ELF-1 (cell line): ENCODE measurements at places on chromosomes 16 and 17.

DNA sequence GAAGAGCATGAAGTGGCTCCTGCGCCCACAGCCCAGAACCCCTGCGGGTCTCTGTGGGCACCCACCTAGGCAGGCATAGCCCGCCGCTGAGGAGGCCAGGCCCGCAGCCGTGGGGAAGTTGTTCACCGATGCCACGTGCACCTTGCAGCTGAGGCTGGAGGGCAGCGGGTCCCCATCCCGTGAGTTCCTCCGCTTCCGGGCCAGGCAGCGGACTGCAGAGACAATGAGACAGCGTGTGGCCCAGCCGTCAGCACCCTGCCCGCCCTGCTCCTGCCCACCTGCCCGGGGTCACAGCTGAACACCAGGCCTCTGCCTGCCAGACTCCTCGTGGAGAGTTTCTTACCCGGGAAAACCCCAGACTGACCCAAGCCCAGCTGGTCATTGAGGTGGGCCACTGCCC lies 5.5 kb downstream of the MVD start:
- DNase-seq: no peak

DNA sequence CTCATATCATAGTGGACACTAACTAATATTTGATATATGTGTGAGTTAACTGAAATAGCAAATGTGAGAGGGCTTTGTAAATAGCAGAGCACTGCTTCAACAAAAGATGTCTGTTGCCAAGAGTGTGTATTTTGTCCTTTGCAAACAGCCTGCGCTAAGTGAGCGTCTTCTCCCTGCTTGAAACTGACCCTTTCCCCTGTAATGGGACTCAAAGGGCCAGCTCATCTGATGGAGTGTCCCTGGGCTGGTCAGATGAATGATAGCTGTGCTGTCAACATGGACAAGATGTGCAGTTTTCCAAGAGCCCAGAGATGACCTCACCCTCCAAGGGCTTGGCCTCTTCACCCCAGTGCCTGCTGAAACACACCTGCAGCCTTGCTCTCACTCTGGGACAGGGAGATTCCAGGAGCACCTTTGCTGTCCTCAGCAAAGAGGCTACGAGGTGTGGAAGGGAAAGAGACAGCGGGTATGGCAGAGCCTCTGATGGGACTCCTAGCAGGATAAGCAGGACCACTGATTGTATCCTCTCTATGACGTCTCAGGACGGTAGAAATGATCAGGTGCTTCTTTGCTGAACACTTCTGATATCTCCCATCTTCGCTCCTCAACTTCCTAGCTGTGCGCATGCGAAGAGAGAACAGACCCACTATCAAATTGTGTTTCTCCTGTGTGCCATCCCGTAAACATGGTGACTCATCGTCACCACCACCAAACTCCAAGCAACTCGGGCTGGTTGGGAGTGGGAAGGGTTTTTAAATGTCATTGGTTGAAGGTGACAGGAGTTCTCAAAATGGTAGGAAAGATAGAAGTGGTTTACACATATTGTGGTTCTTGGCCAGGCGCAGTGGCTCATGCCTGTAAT lies 35.8 kb upstream of the TBX2 start:
- no peak for DNase-seq

GRCh38 chr17:61208301-61209105 lies 191.1 kb upstream of the TBX2 start:
- DNase-seq: no peak

- no peak for DNase-seq
Measured at GRCh38 chr16:19883966-19884485, 622 bp downstream of the GPRC5B start.

- no peak for DNase-seq
Measured at GRCh38 chr17:43868226-43868994, 21.4 kb downstream of the CD300LG start.

GRCh38 chr16:61665512-61665911 lies 370.7 kb downstream of the CDH8 start:
- DNase-seq: no peak

DNA sequence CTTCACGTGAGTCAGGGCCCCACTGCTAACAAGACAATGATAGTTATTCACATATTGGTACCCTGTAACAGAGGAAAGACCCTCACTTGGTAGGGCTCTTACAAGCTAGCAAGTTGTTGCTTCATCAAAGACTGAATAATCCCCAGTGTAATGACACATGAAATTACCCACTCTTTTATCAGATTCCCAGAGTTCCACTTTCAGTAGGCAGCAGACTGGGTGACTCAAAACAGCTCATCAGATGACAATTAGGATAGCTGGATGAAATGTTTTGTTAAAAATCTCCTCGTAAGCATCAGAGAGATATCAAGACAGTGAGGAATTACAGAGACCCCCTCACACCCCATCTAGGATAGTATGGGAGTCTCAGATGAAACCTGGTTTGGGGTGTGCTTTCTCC lies 6.8 kb upstream of the OR1E2 start:
- DNase-seq: no peak

DNA sequence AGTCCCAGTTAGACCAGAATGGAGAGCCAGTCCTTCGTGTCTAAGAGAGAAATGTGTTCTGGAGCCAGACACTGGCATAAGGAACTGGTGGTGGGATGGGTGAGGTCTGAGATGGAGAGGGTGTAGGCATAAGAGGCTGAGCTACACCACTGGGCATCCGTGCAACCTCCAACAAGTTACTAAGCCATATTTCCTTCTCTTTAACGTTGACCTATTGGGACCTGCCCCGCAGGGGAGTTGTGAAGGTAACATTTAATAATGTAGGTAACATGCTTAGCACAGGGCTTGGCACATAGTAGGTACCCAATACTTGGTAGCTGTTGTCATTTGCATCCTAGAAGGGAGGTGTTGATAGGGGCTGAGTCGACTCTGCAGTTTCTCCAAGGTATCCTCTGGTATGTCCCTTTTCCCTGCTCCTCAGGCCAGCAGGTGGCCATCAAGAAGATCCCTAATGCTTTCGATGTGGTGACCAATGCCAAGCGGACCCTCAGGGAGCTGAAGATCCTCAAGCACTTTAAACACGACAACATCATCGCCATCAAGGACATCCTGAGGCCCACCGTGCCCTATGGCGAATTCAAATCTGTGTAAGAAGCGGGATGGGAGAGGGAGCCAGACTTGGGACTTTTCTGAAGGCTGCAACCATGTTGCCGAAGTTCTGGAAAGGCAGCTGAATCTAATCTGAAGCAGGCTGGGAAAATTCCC lies 1.2 kb downstream of the MAPK7 start:
- DNase-seq: no peak

DNA sequence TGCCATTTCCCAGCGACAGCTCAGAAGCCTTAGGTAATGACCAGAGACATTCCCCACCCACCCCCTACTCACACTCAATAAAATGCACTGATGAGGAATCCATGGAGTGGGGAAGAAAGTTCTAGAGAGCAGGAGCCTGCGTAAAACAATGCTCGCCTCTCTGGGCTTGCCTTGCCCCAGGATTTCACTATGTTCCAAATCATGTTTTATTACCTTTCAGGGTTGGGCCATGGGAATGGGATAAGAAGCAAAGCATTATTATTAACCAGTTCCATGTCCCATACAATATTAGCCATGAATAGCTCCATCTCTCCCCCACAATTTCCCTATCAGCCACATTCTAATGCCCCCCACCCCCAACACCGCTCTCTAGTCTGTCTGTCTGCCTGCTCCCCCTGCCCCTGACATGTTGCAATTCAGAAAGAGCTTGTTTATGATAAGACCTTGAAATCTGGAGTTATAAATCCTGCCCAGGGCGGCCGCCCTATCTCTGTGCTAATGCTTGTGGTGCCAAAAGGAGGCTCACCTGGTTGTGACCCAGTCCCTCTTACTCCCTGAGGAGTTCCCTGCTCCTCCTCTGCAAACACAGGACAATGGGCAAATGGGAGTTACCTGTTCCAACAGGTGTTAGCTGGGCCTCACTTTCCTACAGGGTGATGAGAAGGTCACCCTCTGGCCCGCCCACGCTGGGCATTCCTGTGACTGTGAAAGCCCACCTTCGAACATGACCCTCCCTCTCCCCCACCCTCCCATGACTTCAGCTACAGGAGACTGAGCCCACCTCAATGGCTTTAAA lies 28.0 kb upstream of the DDX52 start:
- no peak for DNase-seq
